ENCODE measurements at places on chromosomes 11 and 22. TPM values are rescaled to one million over a fixed set of nuclear protein-coding genes. Genes with fewer than 3 reads are reported as not detected.

SPCS2 gene
- polyA plus RNA-seq = 211 TPM

OR8D1 gene
- not detected for polyA plus RNA-seq

- DNase-seq = no peak
Measured at GRCh38 chr11:72228844-72229231, 4.3 kb downstream of the INPPL1 start.

GRCh38 chr11:35126879-35127581 is 11.9 kb upstream of the CD44 start:
- DNase-seq = no peak

- no peak for DNase-seq
Measured at GRCh38 chr11:46404476-46405017, 13.0 kb upstream of the CHRM4 start.

- DNase-seq = no peak
Measured at GRCh38 chr11:27723687-27724086, 23.4 kb upstream of the BDNF start.

- no peak for DNase-seq
Measured at GRCh38 chr22:45804319-45804985, 132.8 kb downstream of the ATXN10 start.

- DNase-seq = no peak
Measured at GRCh38 chr11:8784954-8785353, 102.4 kb downstream of the RPL27A start.
